Stimulated activated CD8-positive, alpha-beta memory T cell treated with anti-CD3 and anti-CD28 coated beads, Interleukin-15, amount 100 ng/mL, for 4 hours (primary cell): ENCODE measurements at places on chromosomes 2 and 18.

GRCh38 chr2:65355186-65355831 is 77.1 kb downstream of the SPRED2 start:
- DNase-seq = no peak

- DNase-seq = no peak
Observed at GRCh38 chr2:210753386-210753785, 197.0 kb downstream of the CPS1 start.

GRCh38 chr18:57916684-57917083 is 113.6 kb upstream of the ATP8B1 start:
- no peak for DNase-seq

- no peak for DNase-seq
Observed at GRCh38 chr2:106988361-106988760, 102.4 kb upstream of the ST6GAL2 start.

DNA sequence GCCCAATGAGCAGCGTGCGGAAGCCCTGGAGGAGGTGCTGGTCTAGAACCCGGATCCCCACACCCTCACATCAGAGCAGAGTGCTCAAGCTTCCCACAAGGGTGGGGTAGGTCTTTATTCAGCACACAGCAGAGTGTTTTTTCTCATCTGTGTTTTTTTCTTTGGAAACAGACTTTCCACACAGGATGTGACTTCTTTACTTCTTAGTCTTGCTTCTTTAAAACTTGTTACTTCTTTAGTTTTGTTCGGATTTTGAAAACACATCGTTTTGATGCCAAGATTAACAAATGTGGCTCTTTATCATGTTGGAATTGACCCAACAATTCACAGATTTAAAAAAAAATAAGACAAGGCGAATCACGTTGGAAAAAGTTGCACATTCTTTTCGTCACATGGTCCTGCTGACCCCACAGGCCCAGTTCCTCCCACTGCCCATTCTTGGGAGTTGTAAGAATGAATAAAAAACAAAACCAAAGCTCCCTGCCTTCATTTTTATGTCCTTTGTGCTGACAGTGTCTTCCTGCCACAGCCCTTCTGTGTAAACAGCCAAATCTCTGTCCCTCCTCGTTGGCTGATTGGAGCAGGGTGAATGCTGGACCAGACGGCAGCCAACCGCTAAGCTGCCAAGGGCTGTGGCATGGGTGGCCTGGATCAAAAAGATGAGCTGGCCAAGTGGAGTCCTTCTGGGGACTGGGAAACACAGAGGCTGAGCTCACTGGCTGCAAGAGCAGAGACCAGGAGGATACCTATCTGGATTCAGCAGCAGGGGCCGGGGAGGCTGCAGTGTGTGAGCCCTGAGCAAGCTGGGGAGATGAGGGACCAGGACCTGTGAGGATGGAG is 81.6 kb downstream of the TWIST2 start:
- DNase-seq = no peak
